Cerebellar nuclear complex (tissue), 1 donor: ENCODE measurements at places on chromosomes 4 and X.
A peak's percentile ranks its signal among the peaks of the same experiment; 100 is the strongest.

DNA sequence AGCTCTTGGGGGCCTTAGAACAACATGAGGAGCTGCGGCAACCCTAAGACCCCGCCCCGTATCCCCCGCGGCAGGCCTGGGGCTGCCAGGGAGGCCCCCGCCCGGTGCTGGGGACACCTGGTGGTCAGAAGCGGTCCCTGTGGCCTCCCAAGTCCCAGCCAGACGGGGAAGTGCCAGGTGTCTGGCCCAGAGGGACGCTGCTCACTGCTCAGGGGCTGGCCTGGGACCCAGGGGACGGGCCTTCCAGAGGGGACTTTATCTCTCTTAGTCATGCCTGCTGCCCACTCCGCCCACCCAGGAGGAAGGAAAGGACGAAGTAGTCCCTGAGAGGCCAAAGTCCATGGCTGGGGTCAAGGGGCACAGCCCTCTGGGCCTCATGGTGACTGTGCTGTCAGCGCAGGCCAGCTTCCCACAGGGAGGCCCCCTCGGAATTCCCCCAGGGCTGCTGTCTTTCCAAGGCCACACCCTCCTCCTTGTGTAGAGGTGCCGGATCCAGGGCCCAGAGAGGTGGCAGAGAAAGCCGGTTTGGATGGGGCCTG, 31.0 kb upstream of the HTRA3 start:
- no peak for DNase-seq

GRCh38 chr4:41287852-41288251, 31.1 kb downstream of the UCHL1 start:
- no peak for DNase-seq

DNA sequence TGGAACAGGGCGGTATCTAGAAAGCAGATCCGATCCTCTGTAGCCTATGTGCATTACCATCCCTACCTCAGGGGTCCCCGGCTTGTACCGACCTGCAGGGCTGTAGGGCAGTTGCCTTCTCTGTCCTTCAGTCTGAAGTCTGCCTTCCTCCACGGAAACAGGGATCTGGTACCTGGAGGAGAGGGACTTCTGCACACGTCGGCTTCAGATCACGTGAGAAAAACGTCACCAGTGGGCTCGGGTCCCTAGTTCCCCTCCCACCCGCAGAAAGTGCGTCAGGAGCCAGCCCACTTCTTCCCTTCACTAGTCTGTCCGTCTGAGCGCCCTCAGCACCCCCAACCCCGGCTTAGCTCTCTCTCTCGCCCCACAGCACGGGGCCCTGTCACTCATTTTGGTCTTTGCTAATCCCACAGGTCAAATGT, at the start of gene TCEAL5:
Gene TCEAL5 (minus strand): TSS at position 170 of the 422 bp plus-strand sequence. CDS start 2,187 bp downstream, outside the sequence.
- DNase-seq = peak; percentile 42

DNA sequence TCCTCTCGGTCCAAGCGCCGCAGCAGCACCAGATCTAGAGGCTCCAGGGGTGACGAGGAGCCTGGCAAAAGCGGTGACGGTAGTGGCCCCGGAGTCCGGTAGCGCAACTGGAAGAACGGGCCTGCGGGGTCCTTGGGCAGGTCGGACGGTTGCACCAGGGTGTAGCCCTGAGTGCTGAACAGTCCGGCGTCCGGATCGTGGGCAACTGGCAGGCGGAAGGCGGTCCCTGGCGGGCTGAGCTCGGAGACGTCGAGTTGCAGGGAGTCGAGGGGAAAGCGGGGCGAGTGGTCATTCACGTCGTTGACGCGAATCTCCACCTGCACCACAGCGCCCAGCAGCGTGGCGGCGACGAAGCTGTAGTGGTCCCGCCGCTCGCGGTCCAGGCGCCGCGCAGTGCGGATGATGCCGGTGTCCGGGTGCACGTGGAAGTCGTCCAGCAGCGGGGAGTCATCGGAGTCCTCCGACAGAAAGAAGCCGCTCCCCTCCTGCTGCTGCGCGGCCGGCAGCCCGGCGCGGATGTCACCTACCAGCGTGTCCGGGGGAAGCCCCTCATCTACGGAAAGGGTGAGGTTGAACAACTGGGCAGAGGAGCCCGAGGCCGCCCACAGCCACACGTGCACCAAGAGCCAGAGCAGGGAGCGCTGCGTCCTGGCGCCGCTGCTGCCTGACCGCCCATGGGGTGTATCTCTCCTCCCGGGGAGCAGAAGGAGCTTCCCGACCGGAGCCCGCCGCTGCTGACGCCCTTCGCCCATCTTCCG, 837 bp downstream of the DCHS2 start:
- no peak for DNase-seq

GRCh38 chrX:31021537-31021936, 50.3 kb downstream of the FTHL17 start:
- DNase-seq = no peak

DNA sequence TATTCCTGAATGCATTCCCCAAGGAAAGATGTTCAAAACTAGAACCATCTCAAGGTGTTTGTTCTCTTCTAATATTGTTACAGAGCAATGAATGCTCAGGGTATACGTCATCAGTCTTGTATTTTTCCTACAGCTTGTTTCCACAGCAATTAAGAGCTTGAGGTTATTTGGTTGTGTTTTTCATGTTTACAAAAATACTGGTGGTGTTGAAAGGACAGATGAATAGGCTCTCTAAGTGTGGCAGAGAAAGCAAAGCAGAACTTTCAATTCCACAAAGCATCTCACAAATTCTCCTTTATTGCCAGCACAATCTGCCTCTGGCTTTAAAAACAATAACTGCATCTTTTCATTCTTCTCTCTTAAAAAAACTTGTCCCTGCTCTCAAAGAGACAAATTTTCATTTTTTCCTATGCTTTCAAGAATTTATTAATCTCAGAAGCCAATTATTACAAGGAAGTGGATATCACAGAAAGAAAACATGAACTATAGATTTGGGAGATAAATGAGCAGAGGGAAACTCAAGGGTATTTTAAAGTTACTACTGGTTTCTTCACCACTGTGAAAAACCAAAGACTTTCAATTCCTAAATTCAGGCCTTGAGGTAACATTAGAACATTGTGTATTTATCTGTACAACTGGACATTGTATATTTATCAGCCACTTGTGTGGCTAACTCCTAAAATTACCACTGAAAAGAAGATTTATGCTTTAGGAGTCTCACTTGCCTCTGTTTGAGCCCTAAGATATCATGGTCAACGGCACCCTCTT, 49.2 kb downstream of the DDX53 start:
- no peak for DNase-seq

DNA sequence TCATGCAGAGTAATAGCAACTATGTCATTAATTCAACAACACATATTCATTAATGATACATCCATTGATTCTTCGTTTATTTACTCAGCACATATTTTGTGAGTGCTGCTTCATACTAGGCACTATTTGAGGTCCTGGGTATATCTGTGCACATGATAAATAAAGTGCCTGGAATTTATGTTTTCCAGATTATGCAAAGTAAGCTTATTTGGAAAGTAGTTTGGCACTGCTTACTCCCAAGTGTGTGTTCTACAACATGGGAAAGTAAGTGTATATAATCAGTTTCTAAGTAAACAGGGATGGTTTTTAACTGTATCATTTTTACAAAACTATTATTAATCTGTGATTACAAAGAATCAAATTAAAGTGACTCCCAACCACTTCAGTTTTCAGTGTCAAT, 16.8 kb upstream of the EPGN start:
- no peak for DNase-seq

GRCh38 chr4:133439830-133440229, 290.7 kb downstream of the PCDH10 start:
- no peak for DNase-seq

GRCh38 chr4:2372488-2373030, 45.9 kb downstream of the ZFYVE28 start:
- no peak for DNase-seq

GRCh38 chr4:78693777-78694456, 82.2 kb upstream of the BMP2K start:
- no peak for DNase-seq

DNA sequence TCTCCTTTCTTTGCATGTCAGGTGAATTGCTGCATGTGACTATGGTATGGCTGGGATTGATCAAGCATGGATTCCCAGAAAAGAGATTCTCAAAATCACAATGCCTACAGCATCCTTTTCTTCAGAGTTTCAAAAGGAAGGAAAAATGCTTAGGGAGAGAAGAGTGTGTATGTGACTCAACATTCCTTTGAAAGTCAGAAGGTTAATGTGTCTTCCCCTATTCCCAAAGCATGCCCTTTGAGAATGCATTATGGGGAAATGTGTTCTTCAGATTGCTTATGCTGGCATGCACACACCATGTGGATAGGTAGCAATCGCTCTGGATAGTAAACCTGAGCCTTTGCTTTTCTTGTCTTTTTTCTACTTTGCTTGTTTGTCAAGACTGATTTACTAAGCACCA, 78.5 kb downstream of the ELOVL6 start:
- no peak for DNase-seq

GRCh38 chr4:142721187-142721586, 124.9 kb downstream of the INPP4B start:
- DNase-seq = no peak

- DNase-seq = no peak
Observed at GRCh38 chr4:147816382-147817254, 84.7 kb downstream of the ARHGAP10 start.

DNA sequence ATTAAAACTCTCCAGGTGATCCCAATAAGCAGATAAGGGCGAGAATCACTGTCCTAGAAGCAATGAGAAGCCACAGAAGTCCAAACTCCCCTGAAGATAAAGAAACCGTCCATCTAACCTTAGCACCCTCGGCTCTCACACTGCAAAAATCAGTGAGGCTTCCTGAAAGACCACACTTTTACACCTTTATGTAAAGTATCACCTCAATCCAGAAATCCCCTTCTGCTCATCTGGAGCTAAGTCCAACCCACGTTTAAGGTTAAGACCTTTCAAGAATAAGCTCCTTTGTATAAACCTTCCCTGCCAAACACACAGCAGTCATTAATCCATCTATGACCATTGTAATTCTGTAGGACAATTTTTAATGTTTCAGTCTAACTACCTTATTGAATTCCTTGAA, 41.7 kb downstream of the LIN54 start:
- no peak for DNase-seq

- DNase-seq = no peak
Observed at GRCh38 chr4:66926687-66927086, 618.6 kb downstream of the CENPC start.

DNA sequence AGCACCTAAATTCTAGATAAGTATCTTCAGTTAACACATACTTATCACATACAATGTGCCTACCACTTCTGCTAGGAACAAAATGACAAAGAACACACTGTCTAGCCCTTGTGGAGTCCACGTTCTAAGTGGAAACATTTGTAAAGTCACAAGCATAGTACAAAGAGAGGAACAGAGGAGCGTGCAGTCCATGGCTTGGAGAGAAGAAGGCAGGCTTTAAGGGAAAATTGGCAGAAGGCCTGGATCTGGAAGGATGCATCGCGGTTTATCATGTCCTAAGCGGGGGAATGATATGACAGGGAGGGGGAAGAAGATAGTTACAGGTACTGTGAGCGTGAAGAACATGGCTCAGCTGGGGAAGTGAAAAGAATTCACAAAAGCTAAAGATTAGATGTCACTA, 218.0 kb downstream of the PRDM5 start:
- DNase-seq = no peak

- no peak for DNase-seq
Observed at GRCh38 chr4:170868170-170868569, 778.4 kb upstream of the AADAT start.

GRCh38 chr4:84740057-84740456, 157.1 kb downstream of the CDS1 start:
- no peak for DNase-seq

GRCh38 chrX:18707426-18708049, at the start of gene PPEF1:
Gene PPEF1, plus strand, starts transcription at chrX:18707645. Its CDS starts 136 bp downstream, at chrX:18707781.
- DNase-seq = no peak

DNA sequence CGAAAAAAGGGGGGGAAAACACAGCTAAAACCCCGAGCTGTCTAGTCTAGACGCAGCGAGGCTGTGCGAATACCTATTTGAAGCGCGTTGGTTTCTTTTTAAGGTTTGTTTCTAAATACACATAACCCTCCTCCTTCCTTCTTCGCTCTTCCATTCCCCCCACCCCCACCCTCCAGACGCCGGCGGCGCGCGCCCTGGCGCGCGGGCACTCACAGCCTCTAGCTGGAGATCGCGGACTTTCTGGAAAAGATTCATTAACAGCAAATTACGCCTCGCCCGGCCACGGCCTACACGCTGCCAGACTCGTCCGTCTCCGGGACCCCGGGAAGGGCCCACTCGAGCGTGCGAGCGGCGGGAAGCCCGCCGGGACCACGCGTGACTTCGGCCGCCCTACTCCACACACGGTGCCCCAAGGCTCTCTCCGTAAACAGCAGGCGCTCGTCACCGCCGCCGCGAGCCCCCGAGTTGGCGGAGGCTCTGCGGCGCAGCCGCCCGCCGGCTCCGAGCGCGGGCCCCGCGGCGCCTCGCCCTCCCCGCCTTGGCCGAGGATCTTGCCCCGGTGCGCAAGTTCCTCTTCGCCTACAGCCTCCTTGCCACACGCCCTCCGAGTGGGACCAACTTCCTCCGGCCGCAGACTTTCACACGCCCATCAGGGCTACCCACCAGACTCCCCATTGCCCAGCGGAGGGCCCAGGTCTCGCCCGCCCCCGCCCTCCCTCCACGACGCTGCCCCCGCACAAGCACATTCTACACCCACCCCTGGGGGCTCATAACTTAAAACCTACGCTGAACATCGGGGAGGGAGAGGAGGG, 2.0 kb downstream of the BCOR start:
- DNase-seq = no peak

- DNase-seq = no peak
Observed at GRCh38 chr4:1978226-1978625, 30.5 kb downstream of the NELFA start.

DNA sequence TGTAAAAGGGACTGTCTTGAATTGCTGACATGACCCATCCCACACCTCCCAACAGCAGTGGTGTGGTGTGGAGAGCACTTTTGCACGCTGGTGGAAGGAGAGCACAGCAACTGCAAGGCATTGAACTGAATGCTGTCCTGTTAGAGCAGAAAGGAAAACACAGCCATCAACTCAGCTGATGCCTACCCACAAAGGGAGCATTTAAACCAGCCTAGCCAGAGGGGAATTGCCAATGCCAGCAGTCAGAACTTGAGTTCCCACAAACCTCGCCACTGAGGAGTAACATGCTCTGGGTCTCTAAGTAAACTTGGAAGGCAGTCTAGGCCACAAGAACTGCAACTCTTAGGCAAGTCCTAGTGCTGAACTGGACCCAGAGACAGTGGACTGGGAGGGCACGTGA, 31.9 kb downstream of the MAGED4 start:
- no peak for DNase-seq

- DNase-seq = no peak
Observed at GRCh38 chrX:6299724-6300123, 71.1 kb upstream of the NLGN4X start.

DNA sequence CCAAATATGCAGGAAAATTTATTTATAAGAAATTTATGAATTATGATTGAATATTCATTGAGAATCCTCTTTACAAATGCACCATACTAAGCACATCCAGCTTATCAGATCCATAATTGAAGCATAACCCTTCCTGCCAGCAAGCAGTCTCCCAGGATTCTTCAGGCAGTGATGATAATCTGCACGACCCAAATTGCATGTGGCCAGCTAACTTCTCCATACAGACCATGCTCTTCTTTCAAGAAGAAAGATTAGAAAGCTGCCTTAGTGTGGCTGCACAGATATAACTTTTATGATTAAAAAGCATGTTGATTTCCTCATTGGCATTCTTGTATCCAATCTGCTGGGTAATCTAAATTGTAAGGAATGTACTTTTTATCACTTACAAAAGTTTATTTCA, 3.3 kb upstream of the CBR4 start:
- DNase-seq = no peak

GRCh38 chr4:48255072-48255958, 14.3 kb downstream of the TEC start:
- DNase-seq = no peak

GRCh38 chrX:47878198-47878597, 41.5 kb downstream of the ZNF81 start:
- DNase-seq = no peak
